Right lobe of liver (tissue), 6 donors: ENCODE measurements at places on chromosomes 7 and 10. TPM values are rescaled to one million over a fixed set of nuclear protein-coding genes. Genes with fewer than 3 reads are reported as not detected.

DNA sequence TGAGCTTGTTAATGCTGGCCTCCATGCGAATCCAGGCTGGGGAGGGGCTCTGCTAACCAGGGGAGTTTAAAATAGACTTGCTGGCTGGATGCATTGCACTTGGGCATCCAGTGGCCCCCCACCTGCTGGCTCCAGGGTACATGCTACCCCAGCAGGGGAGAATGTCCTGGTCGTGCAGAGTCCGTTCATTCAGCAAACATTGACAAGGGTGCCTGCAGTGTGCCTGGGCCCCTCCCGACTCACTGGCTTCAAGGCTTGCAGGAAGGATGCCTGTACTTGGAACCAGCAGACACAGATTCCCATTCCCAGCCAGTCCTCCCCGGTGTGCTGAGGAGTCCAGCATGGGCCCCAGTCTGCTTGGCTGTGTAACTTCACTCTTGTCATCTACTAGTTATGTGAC lies 1.5 kb downstream of the SLC29A3 start:
- H3K36me3 ChIP-seq = no peaks in the 10 kb centered on the region
- no peak overlapping the region for H3K27ac ChIP-seq
- no peaks in the 10 kb centered on the region for H3K4me1 ChIP-seq

DNA sequence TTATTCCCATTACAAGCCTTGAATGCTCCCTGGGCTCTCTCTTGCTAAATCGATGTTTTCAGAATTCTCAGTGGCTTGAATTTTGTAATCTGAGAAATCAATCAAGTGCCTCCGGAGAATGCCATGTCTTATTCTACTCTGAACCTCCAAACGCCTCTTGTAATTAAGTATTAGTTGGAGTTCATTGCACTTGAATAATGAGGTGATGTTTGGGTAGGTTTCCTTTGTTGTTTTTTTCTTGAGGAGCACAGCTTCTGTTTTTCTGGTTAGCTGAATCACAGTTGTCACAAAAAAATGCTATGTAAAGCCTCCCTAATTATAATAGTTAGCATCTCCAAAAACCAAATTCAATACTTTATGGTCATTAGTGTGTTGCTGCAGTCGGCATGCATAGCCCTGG lies 100.3 kb downstream of the PLPP4 start:
- no peaks in the 10 kb centered on the region for H3K27me3 ChIP-seq
- DNase-seq = no peak

DNA sequence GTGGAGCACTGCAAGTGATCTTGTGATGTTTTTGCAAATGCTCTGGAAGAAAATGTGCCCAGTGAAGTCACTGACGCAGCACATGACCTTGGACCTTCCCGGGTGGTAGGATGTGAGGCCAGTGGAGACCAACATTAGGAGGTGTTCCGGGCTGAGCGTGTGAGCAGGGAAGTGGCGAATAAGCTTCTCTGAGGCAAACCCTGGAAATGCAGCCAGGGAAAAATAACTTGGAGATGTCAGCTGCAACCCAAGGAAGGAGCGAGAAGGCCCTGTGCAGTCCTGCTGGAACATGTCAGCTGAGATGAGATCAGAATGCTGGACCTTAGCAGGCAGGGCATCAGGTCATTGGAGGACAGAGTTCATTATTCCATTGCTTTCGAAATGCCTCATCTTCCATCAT lies 18.6 kb upstream of the SDK1 start:
- no peak overlapping the region for H3K4me3 ChIP-seq
- no peaks in the 10 kb centered on the region for H3K36me3 ChIP-seq
- H3K27me3 ChIP-seq = no peaks in the 10 kb centered on the region
- no peak for DNase-seq
- H3K4me1 ChIP-seq = no peaks in the 10 kb centered on the region
- H3K27ac ChIP-seq = no peak overlapping the region

DNA sequence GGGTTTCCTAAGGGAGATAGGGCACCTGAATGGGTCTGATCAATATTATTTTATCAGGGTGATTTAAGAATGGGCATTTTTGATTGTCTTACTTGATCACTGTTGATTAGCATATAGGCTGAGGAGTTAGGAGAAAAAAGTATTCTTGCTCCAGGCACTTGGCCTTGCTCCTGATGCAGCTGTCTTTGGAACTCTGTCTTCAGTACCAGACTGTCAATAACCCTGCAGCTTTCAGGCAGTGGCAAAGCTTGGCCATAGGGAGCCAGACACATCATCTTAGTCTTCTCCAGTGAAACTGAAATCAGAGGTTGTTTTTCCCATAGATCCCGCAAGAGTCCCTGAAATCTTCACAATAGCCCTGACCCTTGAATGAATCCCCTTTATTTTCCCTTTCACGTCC lies 47.2 kb downstream of the EXOC4 start:
- H3K4me1 ChIP-seq = no peaks in the 10 kb centered on the region
- H3K27me3 ChIP-seq = no peaks in the 10 kb centered on the region
- no peak overlapping the region for H3K4me3 ChIP-seq
- no peak overlapping the region for H3K27ac ChIP-seq
- no peak for DNase-seq

DNA sequence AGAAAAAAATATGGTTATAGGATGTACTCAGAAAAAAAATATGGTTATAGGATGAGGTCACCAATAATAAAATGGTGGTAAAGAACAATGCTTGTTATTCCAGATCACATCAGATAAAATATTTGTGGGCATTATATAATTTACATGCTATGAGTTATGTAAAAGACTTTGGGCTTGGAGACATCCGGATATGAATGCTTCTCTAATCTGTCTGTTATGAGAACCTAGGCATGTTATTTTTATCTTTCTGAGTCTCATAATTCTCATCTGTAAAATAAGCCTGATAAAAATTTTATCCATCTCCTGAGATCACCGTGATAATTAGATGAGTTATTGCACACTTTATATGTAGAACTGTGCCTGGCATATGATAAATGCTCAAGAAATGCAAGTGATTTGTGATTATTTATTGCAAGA lies 37.8 kb downstream of the DKK1 start:
- no peak overlapping the region for H3K4me3 ChIP-seq
- no peak overlapping the region for H3K27ac ChIP-seq
- no peaks in the 10 kb centered on the region for H3K27me3 ChIP-seq

GRCh38 chr7:124712017-124712416 lies 53.6 kb downstream of the GPR37 start:
- DNase-seq = no peak
- H3K36me3 ChIP-seq = no peaks in the 10 kb centered on the region
- no peak overlapping the region for H3K4me3 ChIP-seq
- H3K27ac ChIP-seq = no peak overlapping the region
- H3K4me1 ChIP-seq = no peaks in the 10 kb centered on the region

GRCh38 chr7:31186202-31186601 lies 134.1 kb downstream of the ADCYAP1R1 start:
- no peak overlapping the region for H3K27ac ChIP-seq
- H3K27me3 ChIP-seq = no peaks in the 10 kb centered on the region
- DNase-seq = no peak
- no peaks in the 10 kb centered on the region for H3K4me1 ChIP-seq

Gene CYP3A4
- 443 TPM for total RNA-seq

GRCh38 chr7:114297121-114297520 lies 117.5 kb upstream of the FOXP2 start:
- H3K27ac ChIP-seq = no peak overlapping the region
- no peaks in the 10 kb centered on the region for H3K4me1 ChIP-seq
- H3K4me3 ChIP-seq = no peak overlapping the region
- DNase-seq = no peak
- H3K36me3 ChIP-seq = no peaks in the 10 kb centered on the region

DNA sequence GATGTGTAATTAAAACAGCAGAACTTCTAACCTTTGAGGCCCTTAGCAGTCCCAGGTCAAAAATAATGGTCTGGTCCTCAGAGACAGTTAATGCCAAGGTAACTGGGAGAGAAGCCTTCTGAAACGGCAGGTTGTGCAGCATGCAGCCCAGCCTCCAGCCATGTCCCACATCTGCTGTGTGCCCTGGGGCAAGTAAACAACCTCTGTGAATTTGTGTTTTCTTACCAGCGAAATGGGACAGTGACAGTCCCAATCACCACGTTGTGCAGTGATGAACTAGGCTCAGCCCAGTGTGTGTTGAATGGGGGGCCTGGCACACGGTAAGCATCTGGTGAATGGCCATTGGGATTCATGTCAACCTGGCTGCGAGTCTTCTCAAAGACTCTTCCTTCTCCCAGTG lies 61.2 kb downstream of the EMX2 start:
- H3K27me3 ChIP-seq = no peaks in the 10 kb centered on the region
- no peak for DNase-seq
- no peaks in the 10 kb centered on the region for H3K36me3 ChIP-seq
- H3K4me1 ChIP-seq = no peaks in the 10 kb centered on the region
- H3K4me3 ChIP-seq = no peak overlapping the region

Gene PVRIG
- total RNA-seq = not detected

DNA sequence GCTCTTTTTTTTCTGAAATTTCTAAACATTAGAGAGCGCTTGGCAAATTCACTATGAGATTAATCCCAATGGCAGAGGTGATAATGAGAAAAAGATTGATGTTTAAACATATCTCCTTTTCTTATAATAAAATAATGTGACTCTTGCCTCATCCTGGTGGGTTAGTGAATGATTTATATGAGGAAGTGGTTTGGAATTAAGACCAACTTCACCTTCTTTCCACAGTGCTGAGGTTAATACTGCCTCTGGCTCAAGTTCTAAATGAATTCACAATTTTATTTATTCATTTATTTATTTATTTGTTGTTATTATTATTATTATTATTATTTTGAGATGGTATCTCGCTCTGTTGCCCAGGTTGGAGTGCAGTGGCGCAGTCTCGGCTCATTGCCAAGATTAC lies 40.5 kb upstream of the ADO start:
- H3K36me3 ChIP-seq = no peaks in the 10 kb centered on the region
- no peaks in the 10 kb centered on the region for H3K27me3 ChIP-seq
- no peak overlapping the region for H3K27ac ChIP-seq
- no peak overlapping the region for H3K4me3 ChIP-seq
- H3K4me1 ChIP-seq = no peaks in the 10 kb centered on the region
- DNase-seq = no peak

- H3K27ac ChIP-seq = no peak overlapping the region
- no peaks in the 10 kb centered on the region for H3K4me1 ChIP-seq
- no peaks in the 10 kb centered on the region for H3K36me3 ChIP-seq
- no peak for DNase-seq
- no peak overlapping the region for H3K4me3 ChIP-seq
Measured at GRCh38 chr10:120572307-120572706, 115.3 kb downstream of the PLPP4 start.

Gene RNF32
- 0.66 TPM for total RNA-seq

GRCh38 chr7:46168671-46169383 lies 247.8 kb upstream of the IGFBP3 start:
- DNase-seq = no peak
- no peak overlapping the region for H3K27ac ChIP-seq
- no peaks in the 10 kb centered on the region for H3K36me3 ChIP-seq
- no peaks in the 10 kb centered on the region for H3K4me1 ChIP-seq

Gene OPALIN
- total RNA-seq = not detected

Gene GBX1
- total RNA-seq = not detected

DNA sequence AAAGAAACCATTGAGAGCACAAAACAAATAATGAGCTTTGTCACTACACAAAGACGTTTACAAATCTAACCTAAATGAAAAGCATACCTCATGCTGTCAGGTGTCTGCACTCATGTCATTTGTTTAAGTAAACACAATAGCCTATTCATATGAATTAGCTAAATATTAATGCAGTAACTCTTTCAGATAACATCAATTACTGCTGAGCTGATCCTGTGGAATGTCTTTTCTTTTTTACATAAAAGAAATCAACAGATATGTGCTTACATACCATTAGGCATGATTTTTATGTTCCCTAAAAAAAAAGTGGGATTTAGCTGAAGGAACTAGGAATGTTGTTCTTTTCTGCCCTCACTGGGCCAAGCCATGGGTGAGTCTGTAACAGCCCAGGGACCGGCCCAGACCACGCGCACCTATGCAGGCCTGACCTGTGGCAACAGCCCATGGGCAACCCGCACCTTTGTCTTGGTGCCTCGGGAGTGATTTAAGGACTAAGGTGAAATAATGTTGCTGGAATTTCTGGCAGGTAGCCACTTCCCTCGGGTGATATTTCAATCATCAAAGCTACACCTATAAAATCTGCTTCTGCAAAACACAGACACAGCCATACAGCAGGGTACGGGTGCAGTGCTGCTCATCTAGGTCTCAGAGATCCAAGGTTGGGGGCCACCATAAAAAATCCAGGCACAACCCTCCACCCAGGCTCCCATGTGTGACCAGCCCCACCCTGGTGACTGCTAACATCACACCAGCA lies 44.6 kb downstream of the FGFR2 start:
- H3K27me3 ChIP-seq = no peaks in the 10 kb centered on the region
- no peak overlapping the region for H3K27ac ChIP-seq
- no peak overlapping the region for H3K4me3 ChIP-seq
- DNase-seq = no peak
- H3K36me3 ChIP-seq = no peaks in the 10 kb centered on the region

GRCh38 chr10:36448760-36449691 lies 676.4 kb upstream of the ANKRD30A start:
- H3K4me1 ChIP-seq = no peaks in the 10 kb centered on the region
- DNase-seq = no peak
- no peaks in the 10 kb centered on the region for H3K36me3 ChIP-seq
- H3K27me3 ChIP-seq = no peaks in the 10 kb centered on the region
- H3K27ac ChIP-seq = no peak overlapping the region

Gene PNLIPRP3
- not detected for total RNA-seq

Gene GIMAP6
- total RNA-seq = 4.7 TPM

- peaks cover 19% of the 10 kb centered on the region for H3K4me1 ChIP-seq
- no peak overlapping the region for H3K27ac ChIP-seq
- no peak overlapping the region for H3K4me3 ChIP-seq
- H3K27me3 ChIP-seq = no peaks in the 10 kb centered on the region
- no peak for DNase-seq
Measured at GRCh38 chr7:23594879-23595604, 2.1 kb upstream of the CCDC126 start.

GRCh38 chr7:127809261-127809702 lies 157.3 kb downstream of the SND1 start:
- no peaks in the 10 kb centered on the region for H3K4me1 ChIP-seq
- DNase-seq = no peak
- H3K27ac ChIP-seq = no peak overlapping the region
- no peak overlapping the region for H3K4me3 ChIP-seq

Gene KCND2
- total RNA-seq = not detected

DNA sequence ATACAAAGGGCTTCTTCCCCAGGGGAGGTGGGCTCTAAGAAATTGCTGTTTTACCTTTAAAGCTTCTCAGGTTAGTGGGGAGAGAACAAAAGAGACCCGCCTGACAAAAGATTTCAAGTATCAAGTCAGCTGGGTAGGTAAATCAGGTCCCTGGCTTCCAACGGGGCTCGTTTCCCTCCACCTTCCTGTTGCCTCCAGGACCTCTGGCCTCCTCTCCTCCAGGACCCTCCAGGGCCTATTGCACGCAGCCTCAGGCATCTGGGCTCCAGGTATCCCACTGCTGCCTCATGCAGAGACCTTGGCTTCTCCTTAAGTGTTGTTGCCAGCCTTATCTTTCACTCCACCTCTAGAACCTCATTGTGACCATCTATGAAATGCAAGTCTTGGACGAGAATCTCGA lies 2.9 kb downstream of the BNIP3 start:
- H3K4me1 ChIP-seq = no peaks in the 10 kb centered on the region
- no peak overlapping the region for H3K27ac ChIP-seq
- no peaks in the 10 kb centered on the region for H3K36me3 ChIP-seq
- H3K4me3 ChIP-seq = no peak overlapping the region
- no peaks in the 10 kb centered on the region for H3K27me3 ChIP-seq

- no peak overlapping the region for H3K4me3 ChIP-seq
- no peaks in the 10 kb centered on the region for H3K27me3 ChIP-seq
- no peak overlapping the region for H3K27ac ChIP-seq
- no peaks in the 10 kb centered on the region for H3K36me3 ChIP-seq
Measured at GRCh38 chr10:97580421-97581367, 3.5 kb upstream of the HOGA1 start.

Gene ETV1
- total RNA-seq = 4.1 TPM
